ENCODE measurements at places on chromosomes 7 and 10.

DNA sequence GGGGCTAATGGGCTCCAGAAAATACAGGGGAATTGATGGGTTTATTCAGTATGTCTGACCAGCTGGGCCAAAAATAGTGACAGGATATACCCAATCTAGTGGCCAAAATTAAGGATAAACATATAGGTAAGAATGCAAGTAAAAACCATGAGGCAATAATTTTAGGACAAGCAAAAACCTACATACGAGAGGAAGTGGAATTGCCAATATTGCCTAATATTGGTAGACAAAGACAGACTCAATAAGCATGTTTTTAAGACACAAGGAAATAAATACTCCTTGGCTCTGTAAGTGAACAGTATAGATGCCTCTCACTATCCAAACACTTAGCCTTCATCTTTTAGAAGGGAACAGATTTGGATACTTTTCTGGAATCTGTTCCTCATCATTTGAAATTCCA, 51.0 kb downstream of the ATXN7L1 start:
- no peak for DNase-seq

- DNase-seq: no peak
Measured at GRCh38 chr7:51027935-51028830, 245.5 kb upstream of the GRB10 start.

DNA sequence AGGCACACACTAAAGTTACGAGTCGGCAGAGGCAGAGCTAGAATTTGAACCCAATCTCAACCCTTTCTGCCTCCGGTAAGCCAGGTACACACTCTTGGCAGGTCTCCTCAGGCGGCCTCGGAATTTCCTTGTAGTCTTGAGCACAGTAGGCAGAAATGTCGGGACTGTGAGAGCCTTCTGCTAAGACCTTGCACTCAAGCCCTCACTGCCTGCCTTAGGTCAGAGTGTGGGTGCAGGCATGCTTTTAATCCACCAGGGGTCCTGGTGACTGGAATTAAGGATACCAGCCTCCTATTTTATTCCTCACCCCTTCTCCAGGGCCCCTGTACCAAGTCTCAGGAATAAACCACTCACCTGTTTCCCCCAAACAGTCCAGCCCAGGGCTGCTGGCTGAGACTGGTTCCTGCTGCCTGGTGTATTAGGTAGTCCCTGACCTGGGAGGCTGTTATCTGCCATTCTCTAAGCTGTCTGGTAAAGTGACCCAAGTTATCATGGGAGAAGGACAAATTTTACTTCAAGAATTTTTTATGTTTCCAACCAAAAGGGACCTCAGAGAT, 855 bp downstream of the ATP6V1F start:
- DNase-seq: peak; percentile 49

DNA sequence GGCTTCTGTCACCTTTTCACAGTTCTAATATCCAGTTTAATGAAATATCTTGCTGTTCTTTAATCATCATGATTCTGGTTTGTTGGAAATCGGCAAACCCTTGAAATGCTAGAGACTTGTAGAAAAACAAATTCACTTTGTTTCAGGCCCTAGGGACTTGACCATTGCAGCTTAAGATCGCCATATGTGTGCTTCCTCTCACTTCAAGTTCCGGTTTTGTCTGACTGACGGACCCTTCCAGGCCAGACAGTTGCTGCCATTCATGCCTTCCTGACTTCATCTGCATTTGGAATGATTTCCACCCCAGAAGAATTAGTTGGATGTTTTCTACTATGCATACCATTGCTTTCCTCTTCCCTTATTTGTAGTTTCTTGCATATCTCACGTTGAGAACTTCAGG, 125.6 kb downstream of the CELF2 start:
- no peak for DNase-seq

DNA sequence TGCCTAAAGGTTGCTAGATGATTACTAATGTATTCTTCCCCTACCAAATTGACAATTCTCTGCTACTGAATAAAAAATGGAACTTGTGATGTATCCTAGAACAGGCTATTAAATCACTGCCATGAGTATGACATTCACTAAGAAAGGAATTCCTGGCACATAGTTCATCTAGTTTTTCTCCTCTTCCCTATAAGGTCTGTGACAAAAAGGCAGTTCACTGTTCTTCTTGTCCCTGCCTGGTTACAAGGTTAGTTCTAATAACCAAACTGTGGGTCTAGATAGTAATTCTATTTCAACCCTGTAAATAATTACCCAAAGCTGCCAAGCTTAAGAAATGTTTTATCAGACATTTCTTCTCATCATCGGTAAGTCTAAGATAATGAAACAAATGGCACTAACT, 245.6 kb downstream of the BICC1 start:
- DNase-seq: no peak

DNA sequence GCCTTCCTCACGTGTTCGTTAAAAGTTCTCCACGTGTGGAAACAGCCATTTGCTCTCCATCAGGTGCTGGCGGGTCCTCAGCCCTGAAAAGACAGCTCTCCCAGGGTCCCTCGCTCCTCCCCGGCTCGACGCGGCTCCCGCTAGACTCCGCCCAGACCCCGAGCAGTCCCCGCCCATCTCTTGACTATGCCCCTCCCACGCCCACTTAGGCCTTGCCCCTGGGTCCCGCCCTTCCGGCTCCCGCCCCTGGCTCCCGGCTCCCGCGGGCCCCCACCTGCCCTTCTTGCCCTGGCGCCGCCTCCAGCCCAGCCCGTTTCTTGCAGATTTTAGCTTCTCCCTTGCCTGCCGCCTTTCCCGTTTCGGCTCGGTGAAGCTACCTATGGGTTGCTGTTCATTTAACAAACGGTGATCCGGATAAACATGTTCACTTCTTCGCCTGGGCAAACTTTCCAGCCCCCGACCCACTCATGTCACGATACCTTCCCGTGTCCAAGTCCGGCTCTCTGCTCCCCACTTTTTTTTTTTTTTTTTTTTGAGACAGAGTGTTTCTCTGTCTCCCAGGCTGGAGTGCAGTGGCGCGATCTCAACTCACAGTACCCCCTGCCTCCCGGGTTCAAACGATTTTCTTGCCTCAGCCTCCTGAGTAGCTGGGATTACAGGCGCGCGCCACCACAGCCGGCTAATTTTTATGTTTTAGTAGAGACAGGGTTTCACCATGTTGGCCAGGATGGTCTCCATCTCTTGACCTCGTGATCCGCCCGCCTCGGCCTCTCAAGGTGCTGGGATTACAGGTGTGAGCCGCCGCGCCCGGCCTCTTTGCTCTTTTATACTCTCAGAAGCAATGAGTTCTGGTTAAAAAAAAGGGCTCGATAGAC, 830 bp upstream of the ZNF438 start:
- DNase-seq: peak; percentile 98

- no peak for DNase-seq
Measured at GRCh38 chr7:1487466-1487865, 16.7 kb downstream of the INTS1 start.

DNA sequence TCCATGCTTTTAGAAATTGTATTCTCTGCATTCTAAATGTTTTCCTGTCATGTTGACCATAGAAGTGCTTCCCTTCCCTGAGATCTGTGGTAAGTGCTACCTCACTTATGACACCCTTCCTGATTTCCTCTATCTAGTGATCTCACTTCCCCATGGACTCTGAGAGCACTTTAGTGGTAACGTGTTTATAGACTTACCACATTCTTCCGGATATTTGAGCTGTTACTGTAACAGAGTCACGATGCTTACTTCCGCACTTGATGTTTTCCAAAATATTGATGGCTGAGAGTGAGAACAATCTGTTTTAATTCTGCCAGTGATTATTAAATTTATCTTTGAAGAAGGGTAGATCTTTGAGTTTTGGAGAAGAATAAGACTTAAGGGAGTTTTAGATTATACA, 60.1 kb upstream of the NAMPT start:
- DNase-seq: no peak

DNA sequence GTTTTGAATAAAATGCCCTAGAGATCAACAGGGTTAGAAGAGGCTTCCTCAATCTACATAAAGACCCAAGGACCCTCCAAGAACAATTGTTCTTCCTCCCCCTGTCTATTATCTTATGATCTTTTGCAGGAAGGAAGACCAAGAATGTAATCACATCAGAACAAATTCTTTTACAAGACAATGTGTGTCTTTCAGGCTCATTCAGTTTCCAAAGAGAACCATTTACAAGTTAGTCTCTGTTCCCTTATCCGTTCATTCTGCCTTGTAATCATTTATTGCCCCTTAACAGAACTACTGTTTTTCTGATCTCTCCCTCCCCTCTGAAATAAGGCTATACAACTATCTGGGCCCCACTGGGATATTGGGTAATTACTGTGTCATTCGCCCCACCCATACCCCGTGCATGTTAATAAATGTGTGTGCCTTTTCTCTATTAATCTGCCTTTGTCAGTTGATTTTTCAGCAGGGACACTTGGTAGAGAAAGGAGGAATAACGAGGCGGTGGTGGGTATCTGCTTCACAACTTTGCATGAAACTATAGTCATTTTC, 5.7 kb upstream of the MKRN1 start:
- DNase-seq: no peak

- DNase-seq: no peak
Measured at GRCh38 chr10:78577712-78578111, 491.1 kb upstream of the ZMIZ1 start.

- DNase-seq: peak; percentile 65
Measured at GRCh38 chr7:91264924-91265681, 870 bp downstream of the FZD1 start.

GRCh38 chr10:13371897-13372470, 23.9 kb upstream of the SEPHS1 start:
- peak; percentile 90 for DNase-seq

- no peak for DNase-seq
Measured at GRCh38 chr10:80271416-80271815, 18.0 kb downstream of the MAT1A start.

DNA sequence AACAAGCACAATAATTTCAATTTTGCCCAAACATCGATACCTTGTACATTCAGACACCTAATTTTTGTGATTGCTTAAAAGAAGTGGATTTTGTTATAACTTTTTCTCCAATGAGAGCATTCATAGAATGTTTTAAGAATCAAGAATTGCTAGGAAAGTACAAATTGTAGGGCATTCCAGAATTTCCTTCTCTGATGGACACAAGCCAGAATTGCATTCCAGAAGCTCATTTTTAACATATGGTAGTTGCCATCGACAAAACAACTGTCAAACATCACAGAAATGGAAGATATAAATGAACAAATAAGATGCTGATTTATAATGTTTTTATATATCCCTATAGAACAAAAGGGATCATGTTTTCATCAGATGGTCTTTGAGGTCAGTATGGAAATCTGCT, 258.4 kb upstream of the NPVF start:
- DNase-seq: peak; percentile 38

DNA sequence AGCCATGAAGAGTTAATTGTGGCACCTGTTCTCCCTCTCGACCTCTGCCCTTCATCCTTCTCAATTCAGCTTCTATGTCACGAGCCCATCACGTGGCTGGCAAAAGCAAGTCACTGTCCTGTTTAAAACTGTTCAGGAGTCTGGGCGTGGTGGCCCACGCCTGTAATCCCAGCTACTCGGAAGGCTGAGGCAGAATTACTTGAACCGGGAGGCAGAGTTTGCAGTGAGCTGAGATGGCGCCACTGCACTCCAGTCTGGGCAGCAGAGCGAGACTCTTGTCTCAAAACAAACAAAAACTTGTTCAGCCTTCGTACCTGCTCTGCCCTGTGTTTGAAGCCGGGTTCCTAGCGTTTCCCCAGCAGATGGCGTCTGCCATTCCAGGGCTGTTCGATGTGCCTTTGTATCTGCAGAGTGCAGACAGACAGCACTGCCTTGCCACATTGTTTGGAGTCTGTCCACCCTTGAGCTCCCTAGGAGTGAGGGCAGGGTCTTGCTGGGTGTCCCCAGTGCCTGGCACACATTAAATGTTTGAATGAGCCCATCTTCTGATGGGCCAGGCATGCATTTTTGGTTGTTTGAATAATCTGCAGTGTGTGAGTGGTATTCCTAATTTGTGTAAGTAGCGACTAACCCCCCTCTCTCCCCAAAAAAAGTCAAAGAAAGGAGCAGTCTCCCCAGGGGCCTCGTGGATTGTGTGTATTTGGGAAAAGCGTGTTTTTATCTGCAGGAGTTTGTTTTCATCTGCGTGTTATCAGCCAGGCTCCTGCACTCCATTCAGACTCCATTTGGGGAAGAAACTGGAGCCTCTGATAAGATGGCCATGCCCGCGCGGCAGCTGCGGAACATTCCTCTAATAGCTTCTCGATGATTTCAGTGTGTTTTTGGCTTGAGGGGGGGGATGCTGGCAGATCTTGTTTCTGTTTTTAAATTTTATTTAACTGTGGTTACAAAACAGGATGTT, 61.2 kb downstream of the DNAJB6 start:
- peak; percentile 86 for DNase-seq

DNA sequence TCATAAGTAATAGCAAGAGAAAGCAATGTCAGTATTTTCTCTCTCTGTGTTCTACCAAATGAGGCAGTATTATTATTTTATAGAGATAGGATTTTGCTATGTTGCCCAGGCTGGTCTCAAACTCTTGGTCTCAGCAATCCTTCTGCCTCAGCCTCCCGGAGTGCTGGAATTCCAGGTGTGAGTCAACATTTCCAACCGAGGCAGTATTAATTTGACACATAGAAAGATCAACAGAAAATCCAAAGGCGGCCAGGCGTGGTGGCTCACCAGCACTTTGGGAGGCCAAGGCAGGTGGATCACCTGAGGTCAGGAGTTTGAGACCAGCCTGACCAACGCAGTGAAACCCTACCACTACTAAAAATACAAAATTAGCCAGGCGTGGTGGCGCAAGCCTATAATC, 71.8 kb downstream of the SMURF1 start:
- DNase-seq: no peak

GRCh38 chr7:129848436-129848835, 104.3 kb downstream of the UBE2H start:
- no peak for DNase-seq
